Fibroblast of skin of back (primary cell): ENCODE measurements at places on chromosomes 12 and 14.
A peak's percentile ranks its signal among the peaks of the same experiment; 100 is the strongest.

DNA sequence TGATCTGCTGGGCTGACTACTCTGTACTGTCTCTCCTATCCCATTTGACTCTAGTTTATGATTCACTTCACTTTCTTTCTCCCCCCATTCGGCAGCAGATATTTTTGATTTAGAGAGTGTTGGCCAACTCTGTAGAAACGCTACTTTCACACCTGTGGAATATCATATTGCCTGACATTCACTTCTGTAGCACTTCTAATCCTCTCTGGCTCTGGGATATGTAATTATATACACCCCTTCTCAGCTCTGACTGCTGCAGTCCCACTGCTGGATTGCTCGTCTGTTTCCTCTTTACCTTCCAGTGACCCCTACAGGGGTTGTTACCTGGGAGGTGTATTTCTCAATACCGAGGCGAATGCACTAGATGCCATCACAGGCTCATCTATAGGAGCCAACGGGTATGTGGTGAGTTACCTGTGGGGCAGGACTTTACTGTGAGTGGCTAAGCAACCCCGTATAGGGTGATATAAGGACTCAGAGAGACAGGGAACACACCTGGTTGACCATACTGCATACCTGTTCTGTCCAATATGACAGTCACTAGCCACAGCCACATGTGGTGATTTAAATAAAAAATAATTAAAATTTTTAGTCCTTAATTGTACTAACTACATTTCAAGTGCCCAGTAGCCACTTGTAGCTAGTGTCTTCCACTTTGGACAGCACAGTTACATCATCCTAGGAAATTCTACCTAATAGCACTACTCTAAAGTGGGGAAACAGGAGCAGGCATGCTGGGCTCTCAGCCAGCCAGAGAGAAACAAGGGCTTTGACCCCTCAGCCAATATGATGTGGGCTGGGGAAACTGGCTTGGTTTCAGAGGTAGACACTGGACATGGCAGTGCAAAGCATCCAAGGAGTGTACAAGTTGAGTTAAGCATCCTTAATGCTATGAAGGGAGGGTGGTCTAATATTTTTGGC is 95.0 kb downstream of the C12orf75 start:
- no peak for DNase-seq

GRCh38 chr14:89922031-89922907 is 32.3 kb downstream of the EFCAB11 start:
- DNase-seq, result peak; percentile 98

GRCh38 chr14:78401866-78402265 is 231.7 kb downstream of the NRXN3 start:
- no peak for DNase-seq

DNA sequence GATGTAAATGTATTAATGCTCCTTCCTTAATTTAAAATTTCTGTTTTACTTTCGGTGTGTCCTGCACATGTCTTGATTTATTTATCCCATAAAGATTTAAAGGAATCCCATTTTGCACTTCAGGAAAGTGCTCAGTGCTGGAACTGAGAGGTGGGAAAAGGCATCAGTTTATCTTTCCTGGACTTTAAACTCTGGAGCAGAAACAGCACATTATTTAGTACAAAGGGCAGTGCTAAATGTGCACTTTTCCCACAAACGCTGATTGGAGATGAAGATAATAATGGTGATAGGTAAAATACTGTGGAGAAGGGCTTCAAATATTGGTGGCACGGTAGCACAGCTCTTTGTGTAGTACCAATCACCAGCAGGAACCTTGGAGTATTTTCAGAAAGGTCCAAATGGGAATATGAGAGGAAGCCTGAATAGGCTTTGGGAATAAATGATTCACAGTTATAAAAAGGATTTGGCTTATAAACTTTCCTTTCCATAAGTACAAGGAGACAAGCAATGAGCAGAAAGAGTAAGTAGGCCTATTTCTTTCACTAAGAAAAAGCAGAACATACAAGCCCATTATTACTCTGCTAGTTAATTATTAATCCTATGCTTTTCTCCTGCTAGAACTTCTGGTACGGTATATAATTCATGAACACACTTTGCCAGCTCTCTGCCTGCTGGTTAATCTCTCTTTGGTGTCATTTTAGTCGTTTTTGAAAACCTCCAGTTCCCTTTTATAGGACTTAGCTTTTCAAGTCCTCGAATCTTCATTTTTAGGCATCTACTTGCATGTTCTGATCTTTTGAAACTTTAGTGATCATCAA is 58.3 kb downstream of the SLC15A5 start:
- DNase-seq, result no peak

GRCh38 chr12:68269779-68270178 is 16.4 kb upstream of the IL22 start:
- no peak for DNase-seq
